ENCODE measurements at places on chromosomes 7 and 10. TPM values are rescaled to one million over a fixed set of nuclear protein-coding genes. Genes with fewer than 3 reads are reported as not detected.

The TMEM270 gene
- polyA plus RNA-seq, result not detected

The PIP gene
- not detected for polyA plus RNA-seq

The BTBD16 gene
- 1.3 TPM for polyA plus RNA-seq

The EN2 gene
- 0.29 TPM for polyA plus RNA-seq

The TUBB8 gene
- 1.6 TPM for polyA plus RNA-seq

GRCh38 chr7:124713086-124713485 is 52.5 kb downstream of the GPR37 start:
- DNase-seq, result no peak

GRCh38 chr10:31820096-31820495 is 108.5 kb downstream of the ARHGAP12 start:
- no peak for DNase-seq

DNA sequence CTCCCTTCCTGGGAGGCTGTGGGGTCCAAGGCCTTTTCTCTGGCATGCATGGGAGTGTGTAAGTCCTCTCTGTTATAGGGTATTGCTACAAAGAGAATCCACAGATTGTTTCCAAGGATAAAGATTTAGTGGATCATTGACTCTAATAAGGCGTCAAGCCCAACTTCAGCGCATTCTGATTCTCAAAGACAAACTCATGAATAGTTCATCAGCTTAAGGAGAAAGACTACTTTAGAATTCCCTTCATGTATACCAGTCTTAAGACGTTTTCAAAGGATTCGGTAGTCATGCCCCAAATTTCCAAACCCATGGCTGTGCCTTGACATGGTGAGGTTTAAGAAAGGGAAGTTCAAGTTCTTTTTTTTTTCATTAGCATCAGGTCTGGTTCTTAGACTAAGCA is 46.6 kb upstream of the ABLIM1 start:
- no peak for DNase-seq

GRCh38 chr7:100443096-100443840 is 7.0 kb upstream of the PPP1R35 start:
- no peak for DNase-seq

DNA sequence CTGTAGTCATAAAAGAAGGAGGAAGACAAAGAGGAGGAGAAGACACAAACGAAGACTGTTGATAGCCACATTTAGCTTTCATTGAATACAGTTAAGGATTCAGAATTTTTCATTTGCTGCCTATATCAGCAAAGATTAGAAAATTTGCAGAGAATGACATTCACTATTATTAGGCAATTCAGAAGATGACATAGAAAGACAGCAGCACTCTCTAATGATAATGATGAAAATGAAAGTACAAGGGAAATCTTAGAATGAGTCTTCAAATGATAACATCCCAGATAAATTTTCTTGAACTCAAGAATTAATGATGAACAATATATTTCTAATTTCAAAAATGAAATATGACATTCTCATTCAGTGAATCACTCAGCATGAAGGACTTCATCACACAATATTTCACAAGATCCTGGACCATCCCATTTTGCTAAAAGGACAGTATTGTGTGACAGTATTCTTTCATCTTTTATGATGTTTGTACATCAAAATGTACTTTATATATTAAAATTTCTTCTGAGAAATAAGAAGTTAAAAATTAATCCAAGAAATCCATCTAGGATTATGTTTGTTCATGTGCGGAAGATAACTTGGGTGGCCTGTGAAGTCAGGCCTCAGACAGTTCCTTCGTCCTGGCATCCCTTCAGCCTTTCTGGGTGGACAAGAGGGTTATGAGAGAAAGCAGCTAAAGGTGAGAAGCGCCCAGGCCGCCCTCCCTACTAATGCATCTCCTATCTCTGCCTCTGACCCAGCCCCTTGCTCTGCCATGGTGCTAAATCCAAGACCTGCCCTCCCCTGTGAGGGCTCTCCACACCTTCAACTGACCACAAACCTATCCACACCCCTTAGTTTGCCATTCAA is 47.4 kb upstream of the CAMK2B start:
- DNase-seq, result no peak

GRCh38 chr10:65234261-65234660 is 1691.6 kb upstream of the LRRTM3 start:
- DNase-seq, result no peak

DNA sequence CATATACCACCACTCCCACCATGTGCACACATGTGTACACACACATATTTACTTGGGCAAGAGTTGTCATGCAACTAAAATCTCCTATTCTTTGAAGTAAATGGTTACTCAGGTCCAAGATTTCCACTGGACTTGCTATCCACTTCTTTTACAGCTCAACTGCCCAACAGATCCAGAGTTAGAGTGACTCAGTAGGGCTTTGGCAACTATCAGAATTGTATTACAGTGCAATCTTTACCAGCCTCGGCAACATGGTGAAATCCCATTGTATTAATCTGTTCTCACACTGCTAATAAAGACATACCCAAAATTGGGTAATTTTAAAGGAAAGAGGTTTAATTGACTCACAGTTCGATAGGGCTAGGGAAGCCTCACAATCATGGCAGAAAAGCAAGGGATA is 51.9 kb upstream of the ABLIM1 start:
- no peak for DNase-seq

DNA sequence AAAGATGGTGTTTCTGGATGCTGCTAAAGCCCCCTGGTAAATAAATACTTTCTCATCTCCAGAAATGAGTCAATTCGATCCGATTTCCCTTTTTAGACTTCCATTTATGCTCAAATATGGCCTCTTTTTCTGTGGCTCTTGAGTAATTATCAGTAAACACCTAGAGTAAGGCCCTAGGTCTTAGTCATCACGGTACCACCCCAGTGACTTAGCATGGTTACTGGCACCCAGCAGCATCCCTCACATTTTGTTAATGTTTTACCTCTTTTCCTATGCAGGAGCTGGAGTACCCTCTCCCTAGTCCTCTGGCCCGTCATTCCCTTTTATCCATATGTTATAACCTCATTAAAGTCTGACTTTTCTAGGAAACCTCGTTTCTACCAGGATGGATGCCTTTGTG is 19.5 kb downstream of the CHN2 start:
- no peak for DNase-seq
